ENCODE measurements at places on chromosomes 2 and 18.

- no peak for DNase-seq
Observed at GRCh38 chr2:201228271-201228911, 31.9 kb upstream of the CASP8 start.

DNA sequence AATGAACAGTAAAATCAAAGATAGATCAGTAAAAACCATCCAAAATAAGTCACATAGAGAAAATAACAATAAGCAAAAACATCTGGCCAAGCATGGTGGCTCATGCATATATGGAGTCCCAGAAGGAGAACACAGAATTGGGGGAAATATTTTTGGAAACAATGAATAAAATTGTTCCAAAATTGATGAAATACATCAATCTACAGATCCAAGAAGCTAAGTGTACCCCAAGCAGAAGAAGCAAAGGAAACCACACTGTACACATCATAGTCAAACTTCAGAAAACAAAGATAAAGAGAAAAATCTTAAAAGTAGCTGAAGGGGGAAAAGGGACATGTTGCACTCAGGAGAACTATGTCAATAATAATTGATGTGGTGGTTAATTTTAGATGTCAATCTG lies 80.4 kb upstream of the RMP24 start:
- no peak for DNase-seq

DNA sequence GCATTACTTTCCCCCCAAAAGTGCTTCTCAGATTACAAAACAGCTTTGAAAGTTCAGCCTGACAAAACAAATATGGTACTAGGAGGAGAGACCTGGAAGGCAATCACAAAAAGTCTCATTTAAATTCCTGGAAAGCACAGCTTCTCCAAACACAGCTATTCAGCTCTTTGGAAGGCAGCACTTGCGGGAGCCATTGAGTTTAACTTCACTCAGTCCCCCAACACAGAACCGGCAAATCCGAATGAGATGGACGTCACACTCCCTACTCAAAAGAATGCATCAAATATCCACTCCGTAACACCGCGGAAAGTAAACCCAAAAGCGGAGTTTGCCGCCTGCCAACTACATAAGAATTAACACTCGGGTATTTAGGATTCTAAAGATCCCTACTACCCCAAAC lies 638 bp downstream of the ST6GAL2 start:
- peak; percentile 52 for DNase-seq

GRCh38 chr2:222790932-222791331 lies 69.9 kb upstream of the ACSL3 start:
- no peak for DNase-seq

DNA sequence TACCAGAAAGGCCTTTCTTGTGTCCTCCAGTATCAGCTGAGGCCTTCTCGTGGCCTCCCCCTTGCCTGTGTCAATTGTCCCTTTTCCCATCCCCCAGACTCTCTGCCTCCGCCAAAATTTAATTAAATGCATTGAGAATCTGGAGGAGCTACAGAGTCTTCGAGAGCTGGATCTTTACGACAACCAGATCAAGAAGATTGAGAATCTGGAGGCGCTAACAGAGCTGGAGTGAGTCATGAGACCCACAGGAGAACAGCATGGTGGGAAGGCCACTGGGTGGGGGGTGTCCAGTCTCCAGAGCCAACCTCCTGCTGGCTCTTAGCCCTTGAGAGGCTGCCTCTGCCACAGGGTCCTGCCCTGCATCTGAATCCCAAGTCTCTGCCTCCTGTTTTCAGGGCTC lies 8.8 kb downstream of the PPP1R7 start:
- DNase-seq = no peak

DNA sequence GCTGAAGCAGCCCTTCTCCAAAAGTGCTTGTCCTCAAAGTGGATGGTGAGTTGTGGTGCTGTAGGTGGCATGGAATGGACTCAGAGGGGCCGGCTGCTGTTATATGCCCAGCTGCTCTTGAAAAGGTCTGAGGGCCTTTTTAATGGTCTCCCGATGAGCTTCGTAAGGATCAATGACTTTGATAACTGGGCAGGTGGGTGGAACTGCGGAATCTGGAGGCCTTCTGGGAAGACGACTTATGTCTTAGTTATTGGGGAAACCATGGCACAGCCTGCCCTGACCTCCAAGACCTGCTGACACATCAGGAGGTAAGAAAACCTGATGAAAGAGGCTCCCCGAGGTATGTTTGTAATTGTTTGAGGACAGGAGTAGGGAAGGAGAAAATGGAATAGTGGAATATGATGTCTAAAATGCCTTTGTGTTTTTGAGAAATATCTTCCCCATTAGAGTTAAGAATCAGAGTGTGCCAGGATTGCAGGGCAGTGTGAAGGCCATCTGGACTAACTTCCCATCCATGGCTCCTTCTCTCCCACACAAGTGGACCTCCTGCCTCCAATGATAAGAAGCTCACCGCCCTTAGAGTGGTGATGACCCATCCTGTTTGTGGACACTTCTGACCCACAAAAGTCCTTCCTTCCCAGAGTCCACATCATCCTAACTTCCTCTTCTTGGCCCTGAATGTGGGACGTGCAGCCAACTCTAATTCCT lies 236.1 kb downstream of the FHOD3 start:
- no peak for DNase-seq

GRCh38 chr2:33444967-33445366 lies 31.5 kb upstream of the RASGRP3 start:
- peak; percentile 32 for DNase-seq

GRCh38 chr2:31414601-31415241 lies at the start of gene XDH:
XDH (minus strand) TSS chr2:31414742; CDS start chr2:31414666, 76 bp downstream.
- DNase-seq = no peak

DNA sequence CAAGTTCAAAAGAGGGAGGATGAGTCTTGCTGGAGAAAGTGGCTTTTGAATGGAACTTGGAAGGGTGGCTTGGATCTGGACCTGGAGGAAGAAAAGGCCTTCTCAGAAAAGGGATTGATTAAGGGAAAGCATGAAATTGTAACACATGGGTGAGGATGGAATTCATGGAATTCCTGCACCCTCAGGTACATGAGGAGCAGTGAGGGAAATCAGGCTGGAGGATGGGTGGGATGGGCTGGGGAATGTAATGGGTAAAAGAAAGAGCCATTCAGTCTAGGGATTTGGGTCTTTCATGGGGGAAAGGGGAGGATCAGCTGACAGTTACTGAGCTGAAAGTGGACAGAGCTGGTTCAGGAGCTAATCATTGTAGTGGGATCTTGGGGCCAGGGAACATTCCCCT lies 51.2 kb upstream of the HAAO start:
- DNase-seq = no peak

GRCh38 chr2:168119515-168120141 lies 127.8 kb downstream of the STK39 start:
- DNase-seq = peak; percentile 83

- DNase-seq = peak; percentile 40
Observed at GRCh38 chr2:27370816-27371620, 602 bp downstream of the SNX17 start.

GRCh38 chr18:36419188-36419899 lies 121.8 kb downstream of the FHOD3 start:
- DNase-seq = peak; percentile 77

GRCh38 chr2:169301596-169302335 lies 60.6 kb downstream of the LRP2 start:
- DNase-seq = no peak

GRCh38 chr2:77199411-77199810 lies 322.8 kb downstream of the LRRTM4 start:
- no peak for DNase-seq

GRCh38 chr2:190791976-190792575 lies 88.5 kb upstream of the GLS start:
- DNase-seq = no peak

- no peak for DNase-seq
Observed at GRCh38 chr2:220191031-220191430, 563.6 kb downstream of the SLC4A3 start.

GRCh38 chr2:39593439-39594393 lies 72.0 kb upstream of the TMEM178A start:
- DNase-seq = peak; percentile 79

- no peak for DNase-seq
Observed at GRCh38 chr2:37872192-37872750, 52.8 kb upstream of the RMDN2 start.

DNA sequence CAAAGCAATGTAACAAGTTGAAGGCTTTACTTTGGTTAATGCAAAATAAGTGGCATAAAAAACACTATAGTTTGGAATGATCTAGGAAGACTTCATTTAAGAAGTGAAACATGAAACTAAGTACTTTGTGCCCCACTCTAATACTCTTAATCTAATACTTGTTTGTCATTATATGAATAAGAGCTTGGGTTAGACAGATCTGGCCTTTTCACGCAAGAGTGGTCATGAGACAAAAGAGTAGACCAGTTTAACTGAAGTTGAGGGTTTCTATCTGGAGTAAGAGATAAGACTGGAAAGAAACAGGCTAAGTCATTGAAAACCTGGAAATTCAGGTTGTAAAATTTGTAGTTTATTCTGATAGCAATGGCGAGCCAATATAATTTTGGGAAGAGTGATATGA lies 2.8 kb downstream of the SLC30A6 start:
- no peak for DNase-seq

DNA sequence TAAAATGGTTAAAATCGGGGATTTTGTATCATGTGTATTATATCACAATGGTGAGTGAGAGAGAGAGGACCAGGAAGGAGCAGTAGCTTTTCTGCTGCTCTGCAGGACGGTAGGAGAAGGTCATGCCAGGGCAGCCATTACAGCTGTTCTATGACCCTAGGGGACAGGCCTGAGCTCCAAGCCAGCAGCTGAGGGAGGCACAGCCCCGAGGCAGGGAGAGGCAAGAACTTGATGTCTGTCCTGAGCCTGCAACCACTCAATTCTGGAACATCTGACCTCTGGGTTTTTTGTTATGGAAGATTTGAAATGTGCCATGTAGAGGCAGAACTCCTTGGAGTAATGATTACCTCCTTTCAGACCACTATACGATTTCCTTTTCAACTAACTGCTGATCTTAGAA lies 135.8 kb upstream of the SH3BP4 start:
- no peak for DNase-seq

GRCh38 chr2:106095478-106096298 lies 98.4 kb downstream of the UXS1 start:
- no peak for DNase-seq

- DNase-seq = no peak
Observed at GRCh38 chr2:20414806-20415205, 32.1 kb upstream of the RHOB start.

- DNase-seq = no peak
Observed at GRCh38 chr2:174631009-174631981, 33.7 kb upstream of the WIPF1 start.

DNA sequence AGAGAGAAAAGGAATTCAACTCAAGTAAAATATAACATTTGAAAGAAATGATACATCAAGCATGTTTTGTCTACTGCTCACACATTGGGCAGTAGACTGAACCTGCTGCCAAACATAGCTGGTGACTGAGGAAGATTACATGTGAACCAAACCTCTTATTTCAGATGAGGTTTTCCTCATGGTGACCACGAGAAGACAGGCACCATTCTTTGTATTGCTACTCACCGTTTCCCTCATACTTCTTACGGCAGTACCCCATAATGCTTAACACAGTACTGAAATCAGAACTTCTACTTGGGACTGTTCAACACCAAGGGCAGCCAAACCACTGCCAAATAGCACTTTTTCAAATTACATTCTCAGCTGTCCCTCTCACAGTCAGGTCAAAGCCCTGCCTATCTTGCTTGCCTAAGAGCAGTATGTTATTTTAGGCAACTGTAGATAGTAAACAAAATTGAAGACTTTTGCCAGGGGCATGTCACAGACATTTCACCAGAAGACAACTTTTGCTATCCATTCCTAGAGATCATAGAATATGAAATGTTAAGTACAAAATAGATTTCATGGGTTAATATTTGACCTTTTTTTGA lies 167.1 kb upstream of the DOK6 start:
- DNase-seq = no peak

GRCh38 chr18:32763293-32763692 lies 9.5 kb downstream of the KLHL14 start:
- DNase-seq = no peak

- peak; percentile 84 for DNase-seq
Observed at GRCh38 chr18:657311-658000, at the start of gene TYMS. TYMS (plus strand) TSS chr18:657653; CDS start chr18:657743, 90 bp downstream.

DNA sequence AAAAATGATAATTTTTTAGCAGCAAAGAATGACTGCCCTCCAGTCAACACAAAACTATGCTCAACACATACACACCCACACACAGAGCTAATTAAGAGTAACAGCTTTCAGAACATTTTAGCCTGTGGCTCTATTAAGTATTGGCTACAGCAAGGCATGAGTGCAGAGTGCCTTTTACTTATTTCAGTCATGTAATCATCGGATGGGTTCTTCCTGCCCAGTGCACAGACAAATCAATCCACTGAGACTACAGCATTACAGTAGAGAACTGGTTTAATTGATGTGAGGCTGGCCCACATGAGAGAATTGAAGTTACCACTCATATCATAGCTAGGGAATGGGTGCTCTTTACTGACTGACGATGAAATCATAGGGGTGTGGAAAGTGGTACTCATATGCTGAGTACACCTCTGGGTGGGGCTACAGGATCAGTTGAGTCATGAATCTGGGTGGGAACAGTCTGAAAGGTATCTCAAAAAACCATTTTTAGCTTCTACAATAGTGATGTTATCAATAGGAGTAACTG lies 241.0 kb downstream of the FSIP2 start:
- no peak for DNase-seq

- peak; percentile 76 for DNase-seq
Observed at GRCh38 chr2:218397820-218398436, 1.7 kb upstream of the CTDSP1 start.

DNA sequence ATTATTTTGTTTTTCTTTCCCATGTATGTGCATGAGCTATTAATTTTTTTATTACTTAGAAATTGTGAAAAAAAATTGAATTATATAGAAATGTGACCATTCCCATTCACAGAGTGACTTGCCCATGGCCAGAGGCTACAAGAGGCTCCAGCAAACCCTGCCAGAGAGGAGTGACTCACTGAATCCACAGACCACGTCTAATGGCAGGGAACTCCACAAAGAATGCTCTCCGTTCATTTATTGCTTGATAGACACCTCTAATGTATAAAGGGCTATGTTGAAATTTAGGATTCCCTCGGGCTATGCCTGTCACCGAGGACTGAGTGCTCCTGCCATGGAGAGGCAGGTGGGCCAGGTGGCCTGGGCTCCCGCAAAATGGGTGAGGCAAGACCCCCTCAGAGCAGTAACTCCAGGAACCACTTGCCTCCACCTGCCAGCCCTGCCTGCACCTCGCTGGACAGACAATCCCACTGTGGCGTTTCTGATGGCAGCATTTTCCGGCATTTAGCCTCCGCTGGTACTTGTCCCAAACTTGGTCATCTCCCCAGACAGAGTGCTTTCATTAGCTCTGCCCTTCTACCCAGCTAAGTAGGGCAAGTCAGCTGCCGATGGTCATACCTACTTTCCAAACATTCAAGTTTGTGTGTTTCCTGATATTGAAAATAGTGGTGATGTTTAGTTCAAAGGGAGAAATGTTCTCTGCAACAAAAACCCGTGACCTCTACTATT lies 200.3 kb downstream of the PRKCE start:
- DNase-seq = no peak

GRCh38 chr2:101418460-101419095 lies 31.3 kb upstream of the CREG2 start:
- DNase-seq = peak; percentile 56

Data from tongue (tissue), 3 donors.